ENCODE measurements at places on chromosomes 3 and 15.

GRCh38 chr3:183907911-183908331 is 23.2 kb upstream of the PARL start:
- DNase-seq, result no peak

DNA sequence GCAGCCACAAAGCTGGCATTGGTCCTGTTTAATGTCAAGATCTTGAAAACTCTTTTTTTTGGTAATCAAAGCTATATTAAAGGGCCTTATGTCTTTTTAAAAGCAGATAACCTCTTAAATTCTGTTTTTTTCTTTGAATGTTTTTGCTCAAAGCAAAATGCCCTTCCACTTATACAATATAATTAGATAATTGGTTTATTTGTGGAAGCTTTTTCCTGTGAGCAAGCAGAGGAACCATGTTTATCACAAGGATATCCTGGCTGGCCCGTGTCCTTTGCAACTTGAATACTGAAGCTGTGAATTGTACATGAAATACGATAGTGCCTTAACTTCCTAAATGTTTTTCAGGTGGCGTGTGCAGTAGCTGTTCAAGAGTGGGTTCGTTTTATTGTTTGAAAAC is 2.6 kb downstream of the ST3GAL6 start:
- no peak for DNase-seq

DNA sequence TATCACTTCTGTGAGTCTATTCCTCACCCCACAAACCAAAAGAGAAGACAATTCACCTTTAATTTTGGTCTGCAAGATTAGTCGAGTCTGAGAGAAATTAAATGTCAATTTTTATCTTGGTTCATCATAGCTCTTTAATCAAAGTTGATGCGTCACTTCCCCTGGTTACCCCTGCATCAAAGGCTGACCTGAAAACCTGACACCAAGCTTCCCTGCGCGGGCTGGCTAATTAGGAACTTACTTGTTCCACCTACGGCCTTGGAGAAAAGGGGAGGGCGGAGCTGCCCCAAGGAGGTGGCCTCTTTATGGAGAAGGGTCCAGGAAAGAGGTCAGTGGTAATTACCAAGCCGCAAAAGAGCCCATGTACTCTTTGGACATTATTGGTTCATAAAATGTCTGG is 218.4 kb downstream of the ARRDC4 start:
- no peak for DNase-seq

- no peak for DNase-seq
Observed at GRCh38 chr3:44915702-44916438, 41.5 kb downstream of the TGM4 start.

DNA sequence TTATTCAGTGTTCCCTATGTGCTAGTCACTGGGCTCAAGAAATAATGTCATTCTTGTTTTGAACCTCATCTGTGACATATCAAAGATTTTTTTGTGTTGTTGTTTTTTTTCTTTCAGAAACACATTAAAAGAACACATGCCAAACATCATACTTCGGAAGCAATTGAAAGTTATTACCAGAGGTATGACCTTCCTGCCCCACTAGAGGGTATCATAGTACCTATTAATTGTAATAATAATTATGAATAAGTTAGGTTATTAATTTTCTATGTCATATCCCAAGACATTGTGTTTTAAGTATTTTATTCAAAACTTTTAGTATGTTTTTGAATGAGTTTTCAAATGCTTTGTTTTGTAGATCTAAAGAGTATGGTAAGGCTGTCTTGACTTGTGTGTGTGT is 65.7 kb downstream of the CDIN1 start:
- DNase-seq, result no peak

- DNase-seq, result no peak
Observed at GRCh38 chr3:167611718-167612117, 42.0 kb downstream of the WDR49 start.

GRCh38 chr3:11145888-11146287 is 8.4 kb upstream of the HRH1 start:
- DNase-seq, result no peak

- DNase-seq, result no peak
Observed at GRCh38 chr3:172300862-172301261, 147.4 kb downstream of the GHSR start.

GRCh38 chr3:94928921-94929320 is 866.1 kb downstream of the NSUN3 start:
- DNase-seq, result no peak

DNA sequence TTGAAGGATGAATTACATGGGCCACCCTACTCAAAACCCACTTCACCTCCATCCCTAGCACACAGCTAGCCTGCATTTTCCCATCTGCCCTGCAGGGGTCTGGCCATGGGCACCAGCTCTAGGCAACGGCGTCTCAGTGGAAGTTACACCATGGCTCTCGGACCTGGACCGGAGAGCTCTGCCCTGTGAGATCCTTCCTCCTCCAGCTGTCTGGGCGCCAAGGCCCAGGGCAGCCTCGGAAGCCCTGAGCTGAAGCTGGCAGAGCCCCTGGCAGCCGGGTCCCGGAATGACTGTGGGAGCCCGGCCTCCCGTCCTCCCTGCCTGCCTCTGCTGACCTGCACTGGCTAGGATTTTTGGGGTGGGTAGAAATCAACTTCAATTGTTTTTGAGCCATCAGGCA is 98.9 kb downstream of the CHSY1 start:
- DNase-seq, result no peak

DNA sequence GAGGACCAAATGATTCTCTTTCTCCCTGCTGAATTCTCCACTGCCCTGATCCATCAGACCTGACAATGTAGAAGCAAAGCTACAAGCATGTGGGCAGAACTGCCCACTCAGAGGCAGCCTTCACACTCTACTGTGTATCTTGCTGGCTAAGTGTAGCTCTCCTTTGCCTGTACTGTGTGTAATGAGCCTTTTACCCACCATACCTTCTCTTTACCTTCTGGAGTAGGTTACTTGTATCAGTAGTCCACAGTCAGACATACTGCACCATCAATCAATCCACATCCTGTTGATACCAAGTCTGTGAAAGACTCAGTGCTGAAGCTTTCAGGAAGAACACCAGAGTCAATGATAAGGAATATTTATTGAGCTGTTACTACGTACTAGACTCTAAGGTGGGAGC is 440.7 kb upstream of the ARHGEF26 start:
- DNase-seq, result no peak

- peak; percentile 31 for DNase-seq
Observed at GRCh38 chr3:141876891-141877621, 613 bp downstream of the ATP1B3 start.

GRCh38 chr3:54087581-54088410 is 34.6 kb upstream of the CACNA2D3 start:
- no peak for DNase-seq

DNA sequence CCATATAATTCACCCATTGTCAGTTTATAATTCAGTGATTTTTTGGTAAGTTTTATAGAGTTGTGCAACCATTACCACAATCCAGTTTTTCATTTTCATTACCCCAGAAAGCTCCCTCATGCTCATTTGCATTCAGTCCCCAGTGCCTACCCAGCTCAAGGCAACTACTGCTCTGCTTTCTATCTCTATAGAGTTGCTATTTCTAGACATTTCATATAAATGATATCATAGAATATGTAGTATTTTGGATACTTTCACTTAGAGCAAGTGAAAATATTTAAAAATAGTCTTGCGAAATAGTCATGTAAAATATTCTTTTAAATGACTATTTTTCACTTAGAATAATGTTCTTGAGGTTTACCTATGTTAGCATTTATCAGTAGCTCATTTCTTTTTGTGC is 42.1 kb downstream of the ZNF654 start:
- no peak for DNase-seq

GRCh38 chr3:128009952-128010846 is 42.0 kb upstream of the SEC61A1 start:
- no peak for DNase-seq

DNA sequence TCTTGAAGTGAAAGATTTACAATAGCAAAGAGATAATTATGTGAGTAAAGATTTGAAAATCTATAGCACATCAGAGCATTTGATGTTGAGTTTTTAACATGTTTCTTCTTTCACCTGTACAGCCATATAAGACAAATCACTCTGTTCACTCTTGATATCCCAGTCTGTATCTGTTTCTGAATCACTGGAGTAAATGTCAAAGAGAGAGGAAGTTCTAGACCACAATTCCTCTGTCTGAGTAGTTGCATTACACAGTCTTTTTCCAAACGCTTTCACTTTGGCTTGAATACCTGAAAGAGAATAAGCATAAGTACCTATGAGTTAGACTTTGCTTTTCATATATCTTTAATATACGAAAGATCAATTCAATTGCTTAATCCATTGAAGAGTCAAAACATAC is 9.9 kb downstream of the THAP10 start:
- no peak for DNase-seq

GRCh38 chr15:91921188-91921842 is 67.8 kb downstream of the SLCO3A1 start:
- DNase-seq, result no peak

DNA sequence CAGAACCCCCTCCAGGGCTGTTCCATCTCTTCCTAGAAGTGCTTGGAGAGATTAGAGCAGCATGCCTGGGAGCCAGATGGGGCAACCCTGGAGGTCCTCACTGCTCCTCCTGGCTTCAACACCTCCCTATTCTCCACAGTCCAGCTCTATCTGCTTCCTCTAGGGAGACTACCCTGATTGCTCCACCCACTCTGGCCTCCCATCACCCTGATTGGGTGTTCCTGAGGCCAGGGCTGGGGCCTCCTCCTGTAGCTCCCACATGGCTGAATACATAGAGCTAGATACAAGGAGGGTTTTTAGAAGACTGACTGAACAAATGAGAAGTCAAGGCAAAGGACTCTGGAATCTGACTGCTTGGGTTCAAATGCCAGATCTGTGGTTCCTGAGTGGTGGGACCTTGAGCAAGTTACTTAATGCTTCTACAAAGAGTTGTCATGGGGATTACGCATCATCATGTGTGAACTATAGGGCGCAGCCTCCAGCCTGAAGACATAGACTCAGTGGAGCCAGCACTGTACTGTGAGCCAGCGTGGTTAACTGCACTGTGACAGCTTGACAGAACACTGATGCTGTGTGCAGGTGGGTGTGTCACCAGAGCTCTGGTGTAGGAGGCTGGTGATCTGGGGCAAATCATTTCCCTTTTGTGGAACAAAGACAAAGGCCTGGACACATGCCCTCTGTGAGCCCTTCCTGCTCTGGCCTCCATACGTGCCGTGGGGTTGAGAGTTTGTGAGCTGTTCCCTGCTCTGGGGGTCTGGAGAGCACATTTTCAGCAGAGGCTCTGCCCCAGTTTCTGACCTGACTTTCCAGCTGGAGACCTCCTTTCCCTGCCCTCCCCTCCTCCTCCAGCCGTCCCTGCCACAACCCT is 74.8 kb downstream of the SCN5A start:
- no peak for DNase-seq

DNA sequence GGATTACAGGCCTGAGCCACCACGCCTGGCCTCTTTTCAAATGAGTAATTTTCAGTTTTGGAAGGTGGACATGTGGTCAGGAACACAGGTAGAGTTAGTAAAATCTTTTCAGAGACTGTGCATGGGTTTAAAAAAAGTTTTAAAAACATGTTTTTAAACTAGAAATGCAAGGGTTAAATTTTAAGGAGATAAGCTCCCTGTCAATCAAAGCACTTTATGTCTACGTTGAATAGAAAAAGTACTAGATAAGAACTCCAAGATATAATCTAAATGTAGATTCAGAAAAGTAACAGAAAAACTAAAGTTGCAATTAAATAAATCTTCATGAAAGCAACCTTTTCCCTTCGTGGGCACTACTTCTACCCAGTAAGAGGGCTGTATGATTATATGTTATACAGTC is 131.7 kb downstream of the CLASP2 start:
- no peak for DNase-seq

DNA sequence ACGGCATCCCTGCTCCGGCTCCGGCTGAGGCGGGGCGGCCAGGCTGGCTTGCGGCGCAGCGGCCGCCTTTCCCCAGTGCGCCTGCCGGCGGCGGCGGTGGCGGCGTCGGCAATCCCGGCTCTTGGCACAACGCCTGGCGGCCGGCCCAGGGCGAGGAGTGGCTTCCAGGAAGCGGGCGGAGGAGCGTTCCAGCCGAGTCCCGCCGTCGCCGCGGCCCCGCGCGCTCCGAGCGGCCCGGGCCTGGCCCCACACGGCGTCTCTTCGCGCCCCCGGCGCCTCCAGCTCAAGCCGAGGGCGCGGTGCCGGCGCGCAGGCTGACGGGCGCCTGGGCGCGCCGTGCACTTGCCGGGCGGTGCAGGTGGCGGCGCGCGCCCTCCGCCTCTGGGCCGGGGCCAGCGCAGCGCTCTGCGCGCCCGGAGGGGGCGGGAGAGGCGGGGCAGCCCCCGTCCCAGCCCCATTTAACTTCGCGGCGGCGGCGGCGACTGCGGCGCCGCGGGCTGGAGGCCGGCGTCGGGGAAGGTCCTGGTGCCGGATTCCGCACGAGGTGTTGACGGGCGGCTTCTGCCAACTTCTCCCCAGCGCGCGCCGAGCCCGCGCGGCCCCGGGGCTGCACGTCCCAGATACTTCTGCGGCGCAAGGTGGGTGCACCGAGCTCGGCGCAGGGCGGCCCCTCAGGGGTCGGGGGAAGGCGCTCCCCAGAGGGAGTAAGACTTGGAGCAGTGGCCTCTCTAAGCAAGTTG is at the start of gene ADAMTSL3:
Gene ADAMTSL3 (plus strand): TSS at position 485 of the 740 bp plus-strand sequence. CDS start 1,639 bp downstream, outside the sequence.
- DNase-seq, result no peak
